Dermis microvascular lymphatic vessel endothelial cell (primary cell): ENCODE measurements at places on chromosomes 11 and 22. TPM values are rescaled to one million over a fixed set of nuclear protein-coding genes. Genes with fewer than 3 reads are reported as not detected.
A peak's percentile ranks its signal among the peaks of the same experiment; 100 is the strongest.

GRCh38 chr22:24485170-24485569 is 10.0 kb upstream of the UPB1 start:
- no peak for DNase-seq

- DNase-seq, result no peak
Observed at GRCh38 chr11:129163714-129164164, 28.4 kb downstream of the ARHGAP32 start.

DNA sequence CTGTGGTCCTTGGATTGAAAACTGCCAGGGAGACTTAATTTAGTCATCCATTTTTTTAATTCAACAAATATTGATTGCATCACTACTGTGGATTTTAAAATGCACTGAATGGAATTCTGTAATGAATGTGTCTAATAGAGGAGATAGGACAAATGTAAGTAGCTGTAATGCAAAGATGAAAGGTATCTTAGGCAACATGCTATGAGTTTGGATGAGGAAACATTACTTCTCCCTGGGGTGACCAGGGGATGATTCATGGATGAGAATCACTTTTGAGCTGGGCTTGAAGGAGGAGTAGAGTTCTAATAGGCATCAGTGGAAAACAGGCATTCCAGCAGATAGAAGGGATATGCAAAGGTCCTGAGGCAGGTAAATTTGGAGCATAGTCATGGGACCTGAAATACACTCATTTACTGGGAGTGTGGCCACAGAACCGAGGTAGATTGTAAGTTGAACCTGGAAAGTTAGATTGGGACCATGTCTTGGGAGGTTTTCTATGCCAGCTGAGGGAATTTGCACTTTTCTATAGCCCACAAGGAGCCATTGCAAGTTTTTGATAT is 43.4 kb downstream of the PKNOX2 start:
- no peak for DNase-seq

The MRGPRX4 gene
- total RNA-seq, result 0.51 and 2.9 TPM in 2 replicates

The DGAT2 gene
- total RNA-seq, result 1.3 TPM in 2 replicates

DNA sequence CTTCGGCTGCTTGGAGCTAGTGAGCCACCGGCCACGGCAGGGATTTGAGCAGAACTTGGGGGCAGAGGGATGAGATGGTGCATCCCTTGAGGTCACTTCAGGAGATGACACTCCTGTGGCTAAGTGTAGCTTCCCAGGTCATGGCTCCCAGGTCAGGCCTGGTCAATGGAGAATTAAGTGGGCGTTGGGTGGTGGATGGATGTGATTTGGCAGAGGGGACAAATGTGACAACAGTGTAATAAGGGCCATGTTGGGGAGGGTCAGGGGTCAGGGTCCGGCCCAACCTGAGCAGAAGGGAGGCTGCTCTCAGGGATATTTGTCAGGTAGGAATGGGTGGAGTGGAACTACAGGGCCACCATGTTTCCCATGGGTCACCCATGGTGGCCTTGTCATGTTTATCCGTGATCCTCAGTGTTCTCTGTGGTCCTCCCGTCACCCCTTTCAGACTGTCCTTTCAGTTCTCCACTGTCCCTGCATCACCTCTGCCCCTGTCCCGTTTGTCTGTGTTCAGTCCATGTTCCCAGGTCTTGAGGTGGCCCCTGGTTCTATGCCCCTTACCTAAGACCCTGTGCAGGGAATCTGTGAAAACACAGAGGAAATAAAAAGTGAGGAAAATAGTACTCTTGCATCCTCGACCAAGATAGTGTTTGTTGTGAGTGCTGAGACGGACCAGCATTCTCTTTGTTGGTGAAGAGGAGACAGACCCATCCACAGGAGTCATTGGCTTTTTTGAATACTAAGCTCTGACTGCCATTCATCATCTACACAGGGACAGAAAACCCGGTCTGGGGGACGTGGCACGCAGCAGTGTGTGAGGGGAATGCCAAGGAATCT is 6.1 kb downstream of the SLC25A1 start:
- DNase-seq, result no peak

GRCh38 chr11:133718238-133718637 is 127.1 kb downstream of the SPATA19 start:
- no peak for DNase-seq

DNA sequence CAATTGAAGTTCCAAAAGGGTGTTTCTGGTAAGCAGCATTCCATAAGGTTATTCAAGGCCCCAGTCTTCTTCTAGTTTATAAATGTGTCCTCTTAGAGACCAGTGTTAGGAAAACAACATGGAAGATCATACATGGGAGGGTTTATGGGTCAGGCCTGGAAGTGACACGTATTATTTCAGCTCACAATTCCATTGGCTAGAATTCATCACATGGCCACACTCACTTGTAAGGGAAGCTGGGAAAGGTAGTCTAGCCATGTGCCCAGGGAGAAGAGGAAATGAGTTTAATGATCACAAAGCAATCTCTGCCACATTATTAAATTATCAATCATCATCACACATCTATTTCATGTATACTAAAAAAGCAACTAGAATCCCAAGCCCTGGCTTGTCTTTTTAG is 181.7 kb upstream of the TBCEL start:
- no peak for DNase-seq

DNA sequence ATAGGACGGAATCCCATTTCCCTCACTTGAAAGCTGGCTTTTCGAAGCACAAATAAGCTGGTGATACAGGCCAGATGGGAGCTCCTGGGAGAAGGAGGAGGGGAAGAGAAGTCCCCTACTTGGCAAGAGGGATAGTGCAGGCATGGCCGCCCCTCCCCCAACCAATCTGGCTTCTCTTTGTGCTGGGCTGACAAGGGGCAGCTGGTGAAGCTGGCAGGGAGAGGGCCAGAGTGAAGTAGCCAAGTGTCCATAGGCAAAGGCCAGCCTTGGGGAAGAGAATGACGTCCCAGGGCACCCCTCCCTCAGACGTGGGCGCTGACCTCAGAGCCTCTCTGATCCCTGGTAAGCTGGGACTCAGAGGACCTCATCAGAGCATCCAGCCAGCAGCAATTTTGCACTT is 78.7 kb upstream of the GRAMD1B start:
- no peak for DNase-seq

The SLC5A4 gene
- total RNA-seq, result 3.0 and 4.6 TPM in 2 replicates

DNA sequence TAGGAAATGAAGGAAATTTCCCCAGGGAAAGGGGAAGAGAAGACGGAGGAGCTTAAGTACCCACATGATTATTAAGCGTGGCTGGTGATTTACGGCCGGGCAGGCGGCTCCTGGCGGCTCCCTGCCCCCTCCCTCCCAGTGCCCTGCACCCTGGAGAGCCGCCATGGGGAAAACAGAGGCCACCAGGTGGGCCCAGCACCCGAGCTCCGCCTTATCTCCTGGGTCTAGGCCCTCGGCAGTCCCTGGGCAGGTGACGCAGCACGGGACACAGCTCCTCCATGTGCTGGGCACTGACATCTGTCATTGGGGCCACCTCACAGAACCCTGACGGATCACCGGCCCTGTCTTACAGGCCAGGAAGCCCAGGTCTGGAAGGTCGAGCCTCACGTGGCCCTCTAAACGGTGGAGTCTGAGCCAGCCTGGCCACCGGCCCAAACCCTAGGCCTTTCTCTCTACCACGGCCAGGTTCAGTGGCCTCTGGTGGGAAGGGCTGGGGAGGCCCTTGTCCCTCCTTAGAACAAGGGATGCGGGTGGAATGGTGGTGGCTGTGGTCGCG is 60.2 kb upstream of the PPARA start:
- DNase-seq, result peak; percentile 76

The ABCG4 gene
- total RNA-seq, result under 0.01 TPM in 1 of 2 replicates, not detected in the other

DNA sequence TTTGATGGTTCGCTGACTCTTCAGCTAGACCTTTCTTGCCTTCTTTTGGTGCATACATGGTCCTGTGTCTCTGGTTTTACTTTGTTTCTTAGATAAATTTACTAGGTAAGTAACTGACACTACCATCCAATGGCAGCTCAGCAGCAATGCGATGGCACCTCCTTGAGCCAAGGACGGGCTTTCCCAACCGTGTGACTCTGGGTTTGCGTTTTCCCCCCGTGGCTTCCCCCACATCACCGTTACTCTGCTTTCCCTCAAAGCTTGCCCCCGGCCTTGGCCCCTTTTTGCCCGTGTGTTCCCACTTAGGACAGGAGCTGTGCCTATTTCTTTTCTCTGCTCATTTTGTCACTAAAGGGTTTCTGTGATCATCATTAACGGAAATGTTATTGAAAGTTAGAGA is 41.5 kb downstream of the TBC1D22A start:
- DNase-seq, result no peak

DNA sequence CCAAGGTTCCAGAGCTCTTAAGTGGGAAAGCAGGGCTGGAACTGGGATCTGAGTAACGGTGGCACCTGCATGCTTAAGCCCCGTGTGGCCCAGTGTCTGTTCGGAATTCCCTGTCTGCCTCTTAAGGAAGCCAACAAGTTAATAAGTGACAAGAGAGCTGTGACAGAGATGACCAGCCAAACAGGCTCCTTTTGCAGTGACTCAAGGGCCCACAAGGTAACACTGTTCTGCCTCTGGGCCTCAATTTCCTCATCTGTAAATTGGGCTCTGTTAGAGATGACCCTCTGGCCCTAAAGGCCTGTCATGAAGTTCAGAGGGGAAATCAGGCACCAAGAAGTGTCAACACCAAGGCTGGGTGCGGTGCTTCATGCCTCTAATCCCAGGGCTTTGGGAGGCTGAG is 18.6 kb downstream of the USH1C start:
- DNase-seq, result no peak

The TSGA10IP gene
- total RNA-seq, result not detected in 2 replicates

DNA sequence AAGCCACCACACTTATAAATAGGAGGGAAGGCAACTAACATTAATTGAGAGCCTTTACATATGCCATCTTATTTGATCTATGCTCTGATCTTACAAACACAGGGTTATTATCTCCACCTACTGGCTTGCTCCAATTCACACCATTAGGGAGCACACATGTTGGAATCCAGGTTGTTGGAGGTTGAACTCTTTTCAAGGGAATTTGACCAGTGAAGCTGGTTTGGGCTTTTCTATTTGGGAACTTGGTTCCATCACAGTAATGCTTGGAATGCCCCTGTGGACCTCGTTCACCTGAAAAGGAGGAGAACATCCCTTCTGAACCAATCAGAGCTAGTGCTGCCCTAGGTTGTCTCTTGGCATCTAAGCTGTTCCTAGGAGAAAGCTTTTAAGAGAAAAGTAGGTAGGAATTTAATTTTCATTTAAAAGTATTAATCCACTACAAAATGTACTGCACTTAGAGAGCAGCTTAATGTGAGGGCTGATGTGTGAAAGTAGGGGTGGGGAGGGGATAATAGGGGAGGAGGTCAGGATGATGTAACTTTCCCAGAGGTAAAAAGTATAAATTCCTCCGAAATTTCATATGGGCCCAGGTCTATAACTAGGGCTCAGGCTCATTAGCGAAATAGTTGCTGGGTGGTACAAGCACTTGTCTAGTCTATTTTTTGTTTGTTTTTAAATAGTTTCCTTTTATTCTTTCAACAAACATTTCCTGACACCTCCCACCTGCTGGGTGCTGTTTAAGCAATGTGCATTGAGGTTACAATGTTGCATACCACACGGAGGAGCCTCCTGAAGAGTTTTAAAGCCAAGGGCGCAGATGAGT is 7.6 kb upstream of the MICAL2 start:
- DNase-seq, result no peak

The SUSD2 gene
- total RNA-seq, result 0.26 and 0.63 TPM in 2 replicates

- DNase-seq, result no peak
Observed at GRCh38 chr11:66443602-66444001, 5.0 kb upstream of the MRPL11 start.

DNA sequence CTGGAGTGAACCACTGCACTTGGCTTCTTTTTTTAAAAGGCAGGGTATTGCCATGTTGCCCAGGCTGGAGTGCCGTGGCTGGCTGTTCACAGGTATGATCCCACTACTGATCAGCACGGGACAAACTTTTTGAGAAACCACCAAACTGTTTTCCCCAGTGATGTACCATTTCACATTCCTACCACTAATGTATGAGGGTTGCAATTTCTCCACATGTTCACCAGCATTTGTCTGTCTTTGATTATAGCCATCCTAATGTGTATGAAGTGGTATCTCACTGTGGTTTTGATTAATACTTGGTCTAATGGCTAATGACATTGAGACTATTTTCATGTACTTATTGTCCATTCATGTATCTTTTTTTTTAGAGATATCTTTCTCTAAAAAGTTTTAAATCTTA is 41.5 kb upstream of the EP300 start:
- DNase-seq, result no peak

The PRG3 gene
- not detected in 2 replicates for total RNA-seq

DNA sequence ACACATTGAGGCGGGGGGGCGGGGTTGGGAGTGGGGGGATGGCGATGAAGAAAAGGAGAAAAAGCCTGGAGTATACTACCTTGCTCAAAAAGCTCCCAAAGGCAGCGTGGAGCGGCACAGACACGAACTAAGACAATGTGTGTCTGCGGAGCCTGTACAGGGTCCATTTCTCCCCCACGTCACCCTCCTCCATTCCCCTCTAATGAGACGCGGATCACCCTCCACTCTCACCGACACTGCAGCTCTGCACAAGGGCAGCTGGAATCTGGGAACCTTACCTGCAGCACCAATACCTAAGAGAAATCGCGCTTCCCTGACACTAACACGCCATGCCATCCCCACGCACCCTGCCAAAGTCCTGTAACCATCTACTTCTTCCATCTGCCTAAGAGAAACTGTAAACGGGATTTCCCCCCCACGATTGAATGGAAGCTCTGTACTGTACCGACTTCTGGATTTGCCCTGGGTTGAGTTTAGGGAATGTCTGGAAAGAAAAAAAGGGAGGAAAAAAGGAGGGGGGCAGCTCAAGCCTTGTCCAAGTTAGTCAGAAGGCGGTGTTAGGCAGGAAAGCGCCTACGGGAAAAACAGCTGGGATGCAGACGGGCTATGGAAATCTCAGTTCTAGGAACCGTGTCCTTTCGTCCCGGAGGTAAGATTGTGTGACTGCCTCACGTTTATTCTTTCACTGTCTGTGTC is 125.7 kb upstream of the C11orf58 start:
- no peak for DNase-seq

GRCh38 chr11:39664023-39664422 is 1795.4 kb downstream of the LRRC4C start:
- DNase-seq, result no peak

The CALCA gene
- total RNA-seq, result not detected in 2 replicates
